Neural crest cell (in vitro differentiated cells): ENCODE measurements at places on chromosomes 6 and 20.

GRCh38 chr6:101605874-101606273, 212.4 kb downstream of the GRIK2 start:
- DNase-seq: no peak

DNA sequence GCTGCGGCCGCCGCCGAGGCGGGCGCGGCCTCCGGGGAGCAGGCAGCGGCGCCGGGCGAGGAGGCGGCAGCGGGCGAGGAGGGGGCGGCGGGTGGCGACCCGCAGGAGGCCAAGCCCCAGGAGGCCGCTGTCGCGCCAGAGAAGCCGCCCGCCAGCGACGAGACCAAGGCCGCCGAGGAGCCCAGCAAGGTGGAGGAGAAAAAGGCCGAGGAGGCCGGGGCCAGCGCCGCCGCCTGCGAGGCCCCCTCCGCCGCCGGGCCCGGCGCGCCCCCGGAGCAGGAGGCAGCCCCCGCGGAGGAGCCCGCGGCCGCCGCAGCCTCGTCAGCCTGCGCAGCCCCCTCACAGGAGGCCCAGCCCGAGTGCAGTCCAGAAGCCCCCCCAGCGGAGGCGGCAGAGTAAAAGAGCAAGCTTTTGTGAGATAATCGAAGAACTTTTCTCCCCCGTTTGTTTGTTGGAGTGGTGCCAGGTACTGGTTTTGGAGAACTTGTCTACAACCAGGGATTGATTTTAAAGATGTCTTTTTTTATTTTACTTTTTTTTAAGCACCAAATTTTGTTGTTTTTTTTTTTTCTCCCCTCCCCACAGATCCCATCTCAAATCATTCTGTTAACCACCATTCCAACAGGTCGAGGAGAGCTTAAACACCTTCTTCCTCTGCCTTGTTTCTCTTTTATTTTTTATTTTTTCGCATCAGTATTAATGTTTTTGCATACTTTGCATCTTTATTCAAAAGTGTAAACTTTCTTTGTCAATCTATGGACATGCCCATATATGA, 3.2 kb downstream of the MARCKS start:
- DNase-seq: no peak

GRCh38 chr6:80547827-80548226, 441.4 kb downstream of the BCKDHB start:
- no peak for DNase-seq

DNA sequence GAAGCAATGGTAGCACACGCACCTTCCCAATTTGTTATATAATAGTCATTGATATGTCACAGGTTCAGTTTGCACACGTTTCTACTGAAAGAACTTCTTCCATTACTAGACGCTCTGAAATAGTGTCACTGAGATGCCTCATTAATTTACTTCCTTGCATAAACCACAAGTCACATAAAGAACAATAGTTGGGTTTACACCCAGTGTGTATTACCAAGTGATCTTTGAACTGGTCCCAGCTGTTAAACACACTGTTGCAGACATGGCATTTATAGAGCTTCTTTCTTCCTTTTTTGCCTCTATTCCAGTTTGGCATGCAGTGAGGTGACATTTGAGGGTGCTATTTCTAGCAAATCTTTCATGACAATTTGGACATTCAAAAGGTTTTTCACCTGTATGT, 245.3 kb downstream of the EPM2A start:
- DNase-seq: no peak

DNA sequence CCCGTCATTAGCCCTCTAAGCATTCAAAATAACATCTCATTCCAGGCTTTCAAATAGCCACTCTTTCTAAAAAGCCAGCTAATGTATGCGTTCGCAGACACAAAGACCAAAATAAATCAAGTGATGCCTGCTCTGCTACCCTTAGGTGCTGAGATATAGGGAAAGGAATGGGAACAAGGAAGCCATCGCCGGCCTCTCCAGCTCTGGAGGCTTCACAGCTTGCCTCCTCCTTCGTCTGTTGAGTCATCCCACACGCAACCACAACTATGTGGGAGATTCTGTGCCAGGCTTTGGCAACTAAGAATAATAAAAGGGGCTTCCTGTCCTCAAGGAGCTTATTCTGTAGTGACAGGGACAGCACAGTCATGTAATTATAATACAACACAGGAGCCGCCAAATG, 27.3 kb upstream of the SLC22A23 start:
- no peak for DNase-seq

- no peak for DNase-seq
Measured at GRCh38 chr6:159463119-159463829, 229.8 kb downstream of the SOD2 start.

DNA sequence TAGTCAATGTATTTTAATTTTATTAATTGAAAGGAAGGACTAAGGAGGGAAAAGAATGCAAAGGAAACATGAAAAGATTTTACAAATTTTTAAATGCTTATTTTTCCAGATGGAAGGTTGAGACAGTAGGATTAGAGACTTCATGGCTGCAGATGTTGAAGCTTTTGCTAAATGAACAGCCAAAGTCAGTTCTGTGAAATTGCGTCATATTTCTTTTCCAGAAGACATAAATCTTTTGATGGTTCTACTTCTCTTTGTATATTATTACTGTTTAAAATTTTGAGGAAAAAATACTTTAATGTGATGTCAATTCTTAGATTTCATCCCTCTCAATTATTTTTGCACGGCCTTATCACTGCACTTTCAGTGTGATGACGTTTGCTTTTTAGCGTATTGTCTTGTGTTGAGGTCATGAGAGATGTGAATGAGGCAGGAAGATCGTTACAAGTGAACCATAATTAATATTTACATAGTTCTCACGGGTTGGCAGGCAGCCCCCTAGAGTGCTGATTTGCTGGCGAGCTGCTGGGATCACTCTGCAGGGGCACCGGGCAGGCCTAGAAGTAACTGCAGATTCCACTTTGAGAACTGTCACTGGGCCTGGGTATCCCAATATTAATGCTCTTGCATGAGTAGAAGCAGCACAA, 158.1 kb downstream of the TBXT start:
- no peak for DNase-seq

DNA sequence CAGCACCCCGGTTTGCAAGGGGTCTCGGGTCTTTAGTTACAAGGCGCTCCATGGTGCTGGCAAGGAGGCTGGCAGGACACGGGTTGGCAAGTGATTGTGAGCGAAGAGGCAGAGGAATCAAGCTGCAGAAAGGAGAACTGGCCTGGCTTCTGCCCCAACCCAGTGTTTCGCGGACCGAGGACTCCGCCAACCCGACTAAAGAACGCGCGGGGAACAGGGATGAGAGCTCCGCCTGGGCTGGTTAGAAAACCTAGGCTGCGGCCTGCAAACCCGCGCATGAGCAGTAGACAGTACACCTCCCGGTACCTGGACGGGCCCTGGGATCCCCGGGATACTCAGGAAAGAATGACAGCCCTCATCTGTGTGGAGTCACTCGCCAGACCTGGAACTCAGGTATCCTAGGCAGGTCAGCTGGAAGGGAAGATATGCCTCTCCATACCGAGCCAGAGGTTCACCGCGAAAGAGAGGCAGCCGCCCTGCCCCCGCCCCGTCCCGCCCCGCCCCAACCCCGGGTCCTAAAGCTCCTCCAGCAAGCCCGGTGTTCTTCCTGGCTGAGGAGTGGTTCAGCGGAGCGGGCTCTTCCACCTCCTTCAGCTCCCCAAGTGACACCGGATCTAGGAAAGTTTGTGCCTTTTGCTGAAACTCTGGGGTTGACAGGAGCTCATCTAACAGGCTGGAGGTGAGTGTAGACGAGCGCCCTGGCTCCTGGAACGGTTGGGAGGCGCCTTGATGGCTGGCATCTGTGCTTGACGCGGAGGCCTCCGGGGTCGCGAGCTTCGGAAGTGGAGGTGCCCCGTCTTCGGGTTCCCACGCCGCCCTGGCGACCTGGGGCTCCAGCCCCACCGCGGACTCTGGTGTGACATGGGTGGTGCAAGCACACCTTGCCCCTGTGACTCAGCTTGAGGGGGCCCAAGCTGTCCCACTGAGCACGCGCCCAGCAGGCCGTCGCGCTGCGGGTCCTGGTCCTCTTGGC, 1847.3 kb upstream of the DEFB115 start:
- DNase-seq: no peak

GRCh38 chr20:53752971-53753879, 159.6 kb upstream of the ZNF217 start:
- no peak for DNase-seq

- no peak for DNase-seq
Measured at GRCh38 chr20:10448270-10449156, 13.4 kb downstream of the SLX4IP start.

DNA sequence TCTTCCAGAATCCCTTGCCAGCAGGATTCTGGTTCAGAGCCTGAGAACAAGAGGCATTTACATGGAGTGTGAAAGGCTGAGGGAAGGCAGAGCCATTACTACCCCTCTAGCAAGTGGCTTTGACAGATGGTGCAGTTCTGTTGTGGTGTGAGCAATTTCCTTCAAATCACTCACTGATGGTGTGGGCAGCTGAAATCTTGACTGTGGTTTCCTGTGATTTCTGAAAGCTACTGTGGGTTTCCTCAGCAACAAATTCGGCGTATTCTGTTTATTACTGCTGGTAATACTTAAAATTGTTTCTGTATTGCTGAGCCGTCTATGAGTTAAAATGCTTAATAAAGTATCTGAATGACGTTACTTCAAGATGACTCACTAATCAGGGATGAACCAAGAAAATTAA, 181.5 kb upstream of the TCF21 start:
- DNase-seq: no peak

DNA sequence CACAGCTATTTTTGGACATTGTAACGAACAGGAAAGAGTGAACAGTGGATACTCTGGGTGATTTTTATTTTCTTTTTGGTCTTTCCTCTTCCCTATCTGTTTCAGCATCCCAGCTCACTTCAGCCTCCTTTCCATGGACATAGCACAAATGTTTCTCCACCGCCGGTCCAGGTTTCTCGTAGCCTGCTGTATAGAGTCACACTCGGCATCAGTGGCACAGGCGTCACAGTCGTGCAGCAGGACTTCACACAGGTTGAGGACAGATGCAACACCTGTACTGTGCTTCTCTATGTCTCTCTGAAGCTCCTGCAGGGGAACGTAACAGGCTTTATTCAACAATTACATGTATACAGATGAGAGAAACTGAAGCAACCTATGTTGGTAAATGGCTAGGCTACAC, 348.3 kb downstream of the ESR1 start:
- DNase-seq: no peak

- no peak for DNase-seq
Measured at GRCh38 chr20:57183457-57184009, 82.9 kb downstream of the BMP7 start.

DNA sequence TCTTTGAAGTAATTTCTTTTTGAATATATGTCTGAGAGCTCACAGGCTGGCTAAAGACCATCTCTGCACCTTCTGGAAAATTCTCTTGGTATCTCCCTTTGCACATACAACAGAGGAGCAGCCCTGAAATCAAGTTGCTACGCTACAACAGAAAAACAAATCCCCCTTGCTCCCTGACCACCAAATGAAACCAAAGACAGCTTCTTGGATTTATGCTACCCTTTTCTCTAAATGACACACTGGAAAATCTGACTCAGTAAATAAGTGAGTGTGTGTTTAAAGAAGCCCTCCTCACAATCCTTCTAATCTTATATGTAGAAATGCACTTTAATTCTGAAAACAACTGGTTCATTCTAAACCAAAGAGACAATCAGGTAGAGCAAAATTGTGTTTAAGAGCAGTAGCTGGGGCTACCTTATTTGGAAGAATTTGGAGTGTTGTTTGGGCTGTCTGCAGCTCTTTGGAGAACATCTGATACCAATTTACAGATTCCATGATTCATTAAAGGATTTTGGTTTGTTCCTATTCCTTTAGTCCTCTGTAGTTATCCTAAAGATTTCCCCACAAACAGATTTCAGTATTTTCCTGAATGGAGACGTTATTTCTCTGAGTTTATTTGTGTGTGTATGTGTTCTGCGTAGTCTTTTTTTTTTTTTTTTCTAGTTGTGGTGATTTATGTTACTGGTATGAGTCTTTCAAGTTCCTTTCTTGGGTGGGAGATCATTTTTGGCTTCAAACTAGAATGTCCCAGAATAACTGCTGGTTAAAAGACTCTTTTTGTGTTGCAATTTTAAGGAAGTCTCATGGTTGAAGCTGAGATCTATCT, 36.4 kb upstream of the UTRN start:
- no peak for DNase-seq

GRCh38 chr6:151882206-151882605, 74.7 kb downstream of the ESR1 start:
- DNase-seq: no peak

DNA sequence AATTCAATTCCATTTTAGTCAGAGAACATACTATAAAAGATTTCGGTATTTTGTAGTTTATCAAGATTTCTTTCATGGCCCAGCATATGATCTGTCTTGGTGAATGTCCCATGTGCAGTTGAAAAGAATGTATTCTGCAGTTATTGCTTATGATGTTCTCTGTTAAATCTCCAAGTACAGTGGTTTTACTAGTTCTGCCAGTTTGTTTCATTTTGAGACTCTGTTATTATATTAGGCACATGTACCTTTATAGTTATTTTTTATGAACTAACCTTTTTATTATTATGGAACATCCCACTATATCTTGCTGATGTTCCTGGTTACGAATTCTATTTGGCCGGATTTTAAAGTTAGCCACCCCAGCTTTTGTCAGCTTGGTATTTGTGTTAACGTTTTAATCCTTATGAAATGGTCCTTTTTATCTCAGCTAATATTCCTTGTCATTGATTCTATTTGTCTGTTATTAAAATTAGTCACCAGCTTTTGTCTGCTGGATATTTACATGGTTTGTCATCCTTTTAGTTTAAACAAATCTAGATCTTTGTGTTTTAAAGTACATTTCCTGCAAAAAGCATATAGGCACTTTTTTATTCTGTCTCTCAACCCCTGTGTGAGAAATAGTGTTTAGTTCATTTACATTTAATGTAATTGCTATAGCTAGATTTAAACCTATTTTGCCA, 48.9 kb downstream of the VTA1 start:
- no peak for DNase-seq

DNA sequence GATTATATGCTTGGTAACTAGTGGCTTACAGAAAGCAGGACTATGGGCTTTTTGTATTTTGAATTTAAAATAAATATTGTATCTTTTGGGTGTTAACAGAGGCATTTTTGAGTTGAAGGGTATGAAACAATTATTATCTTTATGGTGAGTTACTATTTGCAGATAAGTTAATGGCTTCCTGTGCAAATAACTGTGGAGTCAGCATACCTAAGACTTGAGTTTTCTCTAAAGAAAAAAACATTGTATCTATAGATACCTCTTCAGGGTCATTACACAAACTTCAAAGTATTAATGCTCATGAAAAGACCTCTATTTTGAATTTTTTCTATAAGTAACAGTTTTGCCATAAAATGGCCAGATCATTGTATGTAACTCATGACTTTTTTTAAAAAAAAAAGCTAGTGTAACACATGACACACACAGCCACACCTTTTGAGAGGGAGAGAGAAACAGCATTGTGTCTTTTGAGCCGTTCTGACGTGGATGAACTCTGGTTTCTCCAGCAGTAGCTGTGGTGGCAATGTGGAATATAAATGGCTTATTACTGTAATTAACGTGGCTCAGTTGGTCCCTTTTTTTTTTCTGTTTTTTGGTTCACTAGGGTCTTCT, 36.3 kb downstream of the PLEKHG1 start:
- DNase-seq: no peak

GRCh38 chr6:13400772-13401171, 72.4 kb upstream of the TBC1D7 start:
- DNase-seq: no peak
